ENCODE measurements at places on chromosomes 5 and 9.

DNA sequence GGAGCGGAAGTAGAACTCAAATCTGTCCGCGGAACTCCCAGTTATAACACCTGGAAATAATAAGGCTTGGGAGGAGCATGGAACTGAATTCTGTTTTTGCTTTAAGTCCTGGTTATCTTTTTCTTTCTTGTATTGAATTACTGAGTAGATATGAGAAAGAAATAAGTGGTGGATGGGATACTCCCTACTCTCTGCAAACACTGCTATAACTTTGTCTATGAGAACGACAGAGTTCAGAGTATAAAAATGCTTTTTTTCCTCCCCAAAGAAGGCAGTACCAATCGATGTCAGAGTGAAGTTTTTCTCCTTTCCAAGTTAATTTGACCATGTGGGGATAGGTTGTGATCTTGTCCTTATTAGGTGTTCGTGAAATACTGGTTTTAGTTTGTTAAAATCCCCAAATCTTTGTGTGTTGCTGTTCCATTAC lies 1.2 kb downstream of the RIC1 start:
- DNase-seq: no peak

- DNase-seq: no peak
Observed at GRCh38 chr9:107251756-107252322, 31.2 kb upstream of the RAD23B start.

DNA sequence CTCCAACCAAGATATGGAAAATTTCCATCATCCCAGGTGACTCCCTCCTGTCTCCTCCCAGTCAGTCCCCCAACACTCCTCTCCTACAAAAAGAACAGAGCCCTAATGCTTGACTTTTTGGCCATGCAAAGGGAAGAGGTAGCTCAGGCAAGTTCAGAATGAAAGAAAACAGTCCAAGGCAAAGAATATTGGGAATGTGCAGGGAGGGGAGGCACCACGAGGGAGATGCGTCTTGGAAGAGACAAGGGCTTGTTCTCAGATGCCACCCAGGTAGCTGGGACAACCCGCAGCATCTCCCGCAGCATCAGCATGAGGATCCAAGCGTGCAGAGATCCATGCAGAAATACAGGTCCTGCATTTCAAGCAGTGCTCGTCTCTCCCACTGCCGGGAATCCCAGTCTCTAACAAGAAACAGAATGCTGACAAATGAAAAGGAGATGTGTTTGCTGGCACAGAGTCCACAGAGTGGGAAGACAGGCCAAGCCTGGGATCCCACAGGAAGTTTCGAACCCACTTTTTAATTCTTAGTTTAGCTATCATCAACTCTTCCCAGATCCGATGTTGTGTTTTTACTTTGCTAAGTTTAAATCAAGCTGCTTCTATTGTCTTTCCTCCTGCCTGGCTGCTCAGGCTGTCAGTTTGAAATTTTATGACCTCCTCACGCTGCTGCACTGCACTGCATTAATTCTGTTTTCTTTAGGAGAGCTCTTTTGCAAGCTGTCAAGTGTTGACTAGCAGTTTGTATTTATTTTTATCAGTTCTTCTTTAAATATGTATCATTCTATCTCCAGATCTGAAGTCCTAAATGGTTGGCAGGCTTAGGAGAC lies 86.8 kb upstream of the OSMR start:
- no peak for DNase-seq

DNA sequence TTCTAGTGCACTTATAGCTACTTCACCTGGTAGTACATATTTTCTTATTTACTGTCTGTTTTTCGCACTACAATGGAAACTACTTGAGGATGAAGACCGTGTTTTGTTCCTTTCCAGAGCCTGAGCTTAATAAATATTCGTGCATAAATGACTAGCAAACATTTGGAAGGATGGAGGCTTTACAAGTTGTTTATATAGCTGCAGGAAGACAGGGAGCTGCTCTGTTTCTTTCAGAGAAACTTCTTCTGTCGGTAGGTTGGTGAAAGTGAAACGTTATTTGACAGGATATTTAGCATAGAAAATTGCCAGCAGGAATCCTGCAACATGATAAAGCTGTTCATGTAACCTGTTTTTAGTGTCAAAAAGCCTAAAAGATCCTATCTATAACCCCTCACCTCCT lies 210.6 kb downstream of the PCSK5 start:
- no peak for DNase-seq

DNA sequence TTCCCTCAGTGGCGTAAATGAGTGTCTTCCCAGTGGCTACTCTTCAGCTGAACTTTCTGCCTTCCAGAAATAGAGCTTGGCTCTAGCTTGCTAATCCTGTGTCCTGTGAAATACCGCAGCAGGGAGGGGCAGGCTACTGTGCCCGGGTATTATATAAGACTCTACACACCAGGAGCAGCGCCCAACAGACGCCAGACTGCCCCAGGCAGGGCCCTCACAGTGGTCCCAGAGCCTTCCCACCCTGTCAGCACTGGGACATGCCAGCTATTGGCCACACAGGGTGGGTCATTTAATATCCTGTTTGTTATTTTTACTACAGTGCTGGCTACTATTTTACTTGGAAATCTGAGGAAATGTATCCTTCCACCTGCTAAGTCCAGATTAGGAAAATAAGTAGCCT lies 121.0 kb downstream of the FEM1C start:
- no peak for DNase-seq

GRCh38 chr5:82164977-82165713 lies 113.0 kb downstream of the RPS23 start:
- DNase-seq: no peak

GRCh38 chr9:125397736-125398135 lies 136.1 kb downstream of the GAPVD1 start:
- DNase-seq: no peak

DNA sequence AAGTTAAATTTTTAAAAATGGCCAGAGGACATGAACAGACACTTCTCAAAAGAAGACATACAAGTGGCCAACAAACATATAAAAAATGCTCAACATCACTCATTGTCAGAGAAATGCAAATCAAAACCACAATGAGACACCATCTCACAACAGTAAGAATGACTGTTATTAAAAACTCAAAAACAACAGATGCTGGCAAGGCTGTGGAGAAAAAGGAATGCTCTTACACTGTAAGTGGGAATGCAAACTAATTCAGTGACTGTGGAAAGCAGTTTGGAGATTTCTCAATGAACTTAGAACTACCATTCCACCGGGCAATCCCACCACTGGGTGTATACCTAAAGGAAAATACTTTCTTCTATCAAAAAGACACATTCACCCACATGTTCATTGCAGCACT lies 168.5 kb upstream of the PIK3R1 start:
- no peak for DNase-seq

GRCh38 chr5:88045165-88045564 lies 223.5 kb downstream of the TMEM161B start:
- no peak for DNase-seq

DNA sequence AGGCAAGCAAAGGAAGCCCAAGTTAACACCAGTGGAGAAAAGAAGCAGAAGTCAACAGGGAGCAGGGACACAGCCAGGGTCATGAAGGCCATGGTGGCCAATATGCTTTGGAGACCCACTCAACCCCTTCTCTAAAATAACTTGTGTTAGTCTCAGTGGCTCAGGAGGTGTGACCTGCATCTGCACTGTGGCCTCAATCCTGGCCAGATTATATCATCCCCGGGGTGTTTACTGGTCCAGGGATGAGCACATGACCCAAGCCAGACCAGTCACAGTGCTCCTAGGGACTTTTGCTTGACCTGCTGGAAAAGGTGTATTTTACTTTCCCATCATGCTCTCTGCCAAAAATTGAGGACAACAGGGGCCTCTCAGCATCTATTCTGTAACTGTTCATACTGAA lies 105.2 kb downstream of the DPYSL3 start:
- DNase-seq: no peak

DNA sequence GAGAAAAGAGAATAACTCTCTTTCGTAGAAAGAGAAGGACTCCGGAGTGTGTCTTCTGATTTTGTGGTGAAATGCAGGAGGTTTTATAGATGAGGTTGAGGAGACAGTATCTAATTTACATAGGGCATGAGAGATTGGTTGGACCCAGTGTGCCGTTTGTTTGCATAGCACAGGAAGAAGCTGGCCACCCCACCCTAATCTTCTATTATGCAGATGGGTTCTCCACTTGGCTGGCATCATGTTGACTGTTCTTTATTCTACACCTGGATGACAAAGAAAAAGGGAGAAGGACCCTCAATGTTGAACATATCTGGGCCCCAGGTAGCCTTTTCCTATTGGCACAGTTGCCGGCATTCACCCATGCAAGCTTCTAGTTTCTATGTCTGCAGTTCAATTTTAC lies 23.2 kb upstream of the MINAR2 start:
- no peak for DNase-seq

DNA sequence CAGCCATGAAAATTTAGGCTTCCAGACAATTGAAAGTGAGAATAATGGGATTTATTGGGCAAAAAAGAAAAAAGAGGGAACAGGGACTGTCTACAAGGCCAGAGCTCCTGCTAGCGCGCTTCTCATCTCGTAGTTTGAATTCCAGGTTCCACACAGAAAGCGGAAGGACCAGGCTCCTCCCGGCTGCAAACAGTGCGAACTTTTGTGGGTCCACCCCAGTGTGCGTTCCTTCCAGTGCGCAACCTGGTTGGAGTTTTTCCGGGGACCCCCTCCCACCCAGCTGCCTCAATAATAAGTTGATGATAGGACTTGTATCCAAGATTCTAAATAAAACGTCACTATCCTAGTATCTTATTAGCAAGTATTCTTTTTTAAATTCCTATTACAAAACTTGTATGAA lies 467.7 kb upstream of the TUSC1 start:
- DNase-seq: no peak

DNA sequence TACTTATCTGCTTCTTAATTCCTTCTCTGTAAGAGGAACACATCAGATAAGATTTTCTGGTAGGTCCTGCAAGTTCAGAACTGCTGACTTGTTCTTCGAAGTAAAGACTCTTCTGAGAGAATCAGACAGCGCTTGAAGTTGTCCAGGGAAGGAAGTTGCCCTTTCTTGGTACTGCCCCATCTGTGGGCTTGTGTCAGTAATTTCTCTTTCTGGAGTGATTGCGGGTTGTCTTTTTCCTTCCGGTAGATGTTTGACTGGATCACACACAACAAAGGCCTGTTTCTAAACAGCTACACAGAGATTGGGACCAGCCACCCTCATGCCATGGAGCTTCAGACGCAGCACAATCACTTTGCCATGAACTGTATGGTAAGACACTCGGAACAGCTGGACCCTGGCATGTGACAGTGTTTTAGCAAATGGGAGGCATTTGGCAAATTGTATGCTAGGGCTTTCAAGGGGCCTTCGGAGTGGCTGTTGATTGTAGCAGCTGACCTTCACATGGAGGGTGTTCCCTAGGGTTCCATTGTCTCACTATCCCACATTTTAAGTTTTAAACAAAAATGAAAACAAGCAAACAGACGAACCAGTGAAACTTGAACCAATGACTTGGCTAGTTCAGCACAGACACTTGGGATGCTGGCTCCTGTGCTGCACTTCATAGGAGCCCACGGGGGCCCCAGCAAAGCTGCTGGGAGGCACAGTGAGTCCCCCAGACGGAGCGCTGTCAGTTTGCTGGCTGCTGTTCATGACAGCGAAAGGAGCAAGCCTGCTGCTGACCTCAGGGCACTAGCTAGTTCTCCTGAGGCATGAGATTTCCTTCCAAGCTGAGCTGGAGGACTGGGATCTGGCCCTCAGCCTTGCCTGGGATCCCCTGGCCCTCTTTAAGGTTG lies 149.9 kb downstream of the TRIO start:
- no peak for DNase-seq

DNA sequence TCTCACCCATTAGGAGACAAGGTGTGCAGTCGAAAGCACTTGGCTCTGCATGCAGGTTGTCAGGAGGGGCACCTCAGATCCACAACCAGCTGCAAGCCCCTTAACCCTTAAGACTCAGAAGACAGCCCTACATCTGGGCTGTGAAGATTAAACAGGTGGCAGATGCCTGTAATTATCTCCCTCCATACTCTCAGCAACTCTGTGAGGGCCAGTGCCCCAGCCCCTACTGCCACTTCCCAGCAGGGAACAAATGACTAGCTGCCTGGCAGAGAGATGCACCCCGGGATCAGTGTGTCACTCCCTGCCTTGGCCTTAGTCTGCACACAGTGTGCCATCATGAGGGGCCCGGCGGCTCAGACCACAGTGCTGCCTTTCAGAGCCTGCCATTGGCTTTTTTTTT lies 42.0 kb downstream of the CRB2 start:
- DNase-seq: no peak

DNA sequence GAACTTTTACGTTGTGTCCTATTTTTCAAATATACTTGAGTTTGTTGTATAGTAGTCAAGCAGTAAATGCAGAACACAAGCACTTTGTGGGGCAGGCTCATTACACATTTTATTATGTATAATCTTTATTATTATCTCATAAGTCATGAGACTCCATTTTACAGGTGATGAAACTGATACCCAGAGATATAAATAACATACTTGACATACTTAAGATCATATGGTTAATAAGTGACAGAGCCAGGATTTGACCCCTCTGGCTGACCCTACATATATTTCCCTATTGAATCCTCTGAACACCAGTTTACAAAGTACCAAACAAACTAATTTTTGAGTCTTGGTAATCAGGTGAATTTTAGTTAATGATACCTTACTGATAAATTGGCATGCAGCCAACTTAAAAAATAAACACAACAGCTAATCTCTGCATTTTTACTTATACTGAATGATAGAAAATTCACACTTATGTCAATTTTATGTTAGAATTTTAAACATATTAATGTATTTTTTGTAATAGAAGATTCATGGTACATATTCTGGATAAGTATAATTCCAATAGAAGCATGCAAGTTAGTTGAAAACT lies 305.0 kb upstream of the MEF2C start:
- DNase-seq: no peak

DNA sequence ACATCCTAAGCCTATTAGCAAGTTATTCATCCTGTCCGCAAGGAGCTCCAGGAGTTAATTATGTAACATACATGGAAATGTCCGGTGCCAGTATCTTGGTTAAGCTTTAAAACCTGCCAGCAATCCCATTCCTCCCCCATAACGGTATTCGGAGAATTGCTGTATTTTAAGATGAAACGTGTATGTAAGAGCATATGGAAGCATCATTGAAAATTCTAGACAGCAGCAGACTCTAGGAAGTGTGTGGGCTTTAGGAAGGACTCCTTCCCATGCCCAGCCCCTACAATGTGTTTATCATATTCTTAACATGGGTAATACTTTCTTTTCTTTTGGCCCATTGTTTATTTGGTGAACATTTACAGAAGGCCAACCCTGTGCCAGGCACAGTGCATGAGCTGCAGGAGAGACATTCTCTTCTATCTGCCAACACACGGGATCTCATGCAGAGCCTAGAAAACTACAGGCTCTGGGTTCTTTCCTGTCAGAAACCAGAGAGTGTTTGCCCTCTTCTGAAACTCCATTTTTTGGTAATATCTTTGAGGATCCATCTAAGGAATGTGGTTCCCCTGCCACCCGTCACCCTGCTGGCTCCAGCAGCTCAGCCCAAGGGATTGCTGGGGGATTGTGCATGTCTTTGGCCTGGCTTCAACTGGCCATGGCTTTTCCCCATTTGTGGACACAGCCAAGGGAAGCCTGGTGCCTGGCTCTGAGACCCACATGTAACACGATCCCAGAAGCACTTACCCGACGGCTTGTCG lies 15.1 kb downstream of the ANGPTL2 start:
- no peak for DNase-seq

- no peak for DNase-seq
Observed at GRCh38 chr5:6435356-6435755, 13.3 kb upstream of the UBE2QL1 start.

- no peak for DNase-seq
Observed at GRCh38 chr9:14412775-14413174, 98.8 kb upstream of the NFIB start.
